Bone marrow (tissue), 2 donors: ENCODE measurements at places on chromosomes 7 and 10.

DNA sequence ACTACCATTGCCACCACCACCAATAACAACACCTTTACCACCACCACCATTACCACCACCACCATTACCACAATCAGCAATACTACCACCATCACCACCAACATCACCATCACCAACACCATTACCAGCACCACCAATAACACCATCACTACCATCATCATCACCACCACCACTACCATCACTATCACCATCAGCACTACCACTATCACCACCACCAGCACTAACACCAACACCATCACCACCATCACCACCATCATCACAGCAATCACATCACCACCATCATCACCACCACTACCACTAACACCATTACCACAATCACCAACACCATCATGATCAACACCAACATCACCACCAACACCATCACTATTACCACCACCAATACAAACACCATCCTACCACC, 249.5 kb downstream of the GRID1 start:
- DNase-seq, result no peak

DNA sequence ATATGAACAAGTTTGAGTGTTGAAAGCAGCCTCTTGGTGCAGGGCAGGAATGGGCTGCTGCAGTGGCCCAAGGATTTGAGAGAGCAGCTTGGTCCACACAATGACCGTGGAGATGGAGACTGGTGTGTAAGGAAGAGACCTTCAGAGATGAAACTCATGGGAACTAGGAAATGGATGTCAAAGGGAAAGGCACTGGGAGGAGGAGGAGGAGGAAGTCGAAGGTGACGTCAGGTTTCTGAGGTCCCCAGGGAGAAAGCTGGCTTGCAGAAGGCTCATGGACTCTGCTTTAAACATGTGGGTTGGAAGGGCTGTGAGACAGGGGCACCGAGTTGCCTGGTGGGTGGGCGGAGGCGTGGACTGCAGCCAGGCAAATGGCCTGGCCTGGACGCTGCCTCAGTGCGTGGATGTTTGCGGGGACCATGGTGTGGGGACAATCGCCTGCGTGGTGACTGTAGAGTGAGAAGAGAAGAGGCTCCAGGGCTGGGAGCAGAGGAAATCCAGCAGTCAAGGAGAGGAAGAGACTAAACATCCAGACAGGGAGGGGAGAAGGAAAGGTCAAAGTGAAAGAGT, 14.6 kb downstream of the C10orf71 start:
- no peak for DNase-seq

DNA sequence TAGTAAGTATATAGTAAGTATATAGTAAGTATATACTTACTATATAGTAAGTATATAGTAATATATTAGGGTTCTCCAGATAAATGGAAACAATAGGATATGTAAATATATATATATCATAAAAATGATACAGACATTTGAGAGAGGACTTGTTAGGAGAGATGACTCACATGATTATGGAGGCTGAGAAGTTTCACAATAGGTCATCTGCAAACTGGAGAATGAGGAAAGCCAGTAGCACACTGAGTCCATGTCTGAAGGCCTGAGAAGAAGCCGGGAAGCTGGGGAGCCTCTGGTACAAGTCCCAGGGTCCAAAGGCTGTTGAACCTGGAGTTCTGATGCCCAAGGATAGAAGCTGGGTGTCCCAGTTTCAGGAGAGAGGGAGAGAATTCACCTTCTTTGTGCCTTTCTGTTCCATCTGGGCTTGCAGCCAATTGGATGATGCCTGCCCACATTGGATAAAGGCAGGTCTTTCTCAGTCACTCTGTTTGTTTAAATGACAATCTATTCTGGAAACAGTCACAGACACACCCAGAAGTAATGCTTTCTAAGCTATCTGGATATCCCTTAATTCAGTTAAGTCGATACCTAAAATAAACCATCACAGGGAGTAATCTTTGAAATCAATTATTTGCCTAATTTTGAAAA, 205.5 kb upstream of the CDC14C start:
- DNase-seq, result no peak

DNA sequence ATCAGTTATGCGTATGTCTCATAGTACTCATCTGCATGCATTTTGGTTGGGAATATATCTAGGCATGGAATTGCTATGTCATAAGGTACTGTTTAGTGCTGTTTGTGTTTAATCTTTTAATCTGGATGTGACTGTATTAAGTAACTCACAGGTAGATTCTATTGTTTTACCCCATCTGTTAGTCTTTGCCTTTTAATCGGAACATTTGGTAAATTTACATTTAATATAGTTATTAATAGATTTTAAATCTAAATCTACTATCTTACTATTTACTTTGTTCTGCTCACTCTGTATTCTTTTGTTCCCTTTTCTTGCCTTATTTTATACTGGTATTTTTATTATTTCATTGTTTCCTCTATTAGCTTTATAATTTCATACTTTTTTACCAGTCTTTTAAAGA, 10.6 kb upstream of the ITGA8 start:
- no peak for DNase-seq
